ENCODE measurements at places on chromosomes 1 and 21. TPM values are rescaled to one million over a fixed set of nuclear protein-coding genes. Genes with fewer than 3 reads are reported as not detected.

FAM110D gene
- total RNA-seq: 2.7 TPM

RAB42 gene
- total RNA-seq: 1.4 TPM

IQGAP3 gene
- total RNA-seq: 0.68 TPM

CLCA1 gene
- not detected for total RNA-seq

OR2L8 gene
- not detected for total RNA-seq

PMVK gene
- 64.3 TPM for total RNA-seq

NBPF20 gene
- total RNA-seq: 1.1 TPM

NCAM2 gene
- total RNA-seq: 8.2 TPM

CADM3 gene
- 10.6 TPM for total RNA-seq

SELE gene
- total RNA-seq: 0.37 TPM

GRCh38 chr1:34479731-34480130 is 275.1 kb upstream of the GJB5 start:
- no peak for DNase-seq

DNA sequence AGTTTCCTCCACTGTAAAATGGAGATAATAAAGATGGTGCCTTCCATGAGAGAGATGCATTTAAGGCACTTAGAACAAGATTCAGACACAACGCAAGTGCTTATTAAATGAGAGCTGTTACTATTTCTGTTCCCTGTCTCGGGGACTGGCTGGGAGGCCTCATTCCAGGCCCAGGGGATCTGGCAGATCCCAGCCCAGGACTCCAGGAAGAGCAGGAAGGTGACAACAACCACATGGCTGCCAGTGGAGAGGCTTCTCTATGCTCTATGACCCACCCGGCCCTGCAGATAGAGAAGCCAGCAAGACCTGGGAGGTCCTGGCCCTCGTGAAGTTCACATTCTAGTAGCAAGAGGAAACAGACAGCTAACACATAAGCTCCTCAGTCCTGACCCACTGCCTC is 175.5 kb downstream of the ACTL8 start:
- peak; percentile 61 for DNase-seq

DNA sequence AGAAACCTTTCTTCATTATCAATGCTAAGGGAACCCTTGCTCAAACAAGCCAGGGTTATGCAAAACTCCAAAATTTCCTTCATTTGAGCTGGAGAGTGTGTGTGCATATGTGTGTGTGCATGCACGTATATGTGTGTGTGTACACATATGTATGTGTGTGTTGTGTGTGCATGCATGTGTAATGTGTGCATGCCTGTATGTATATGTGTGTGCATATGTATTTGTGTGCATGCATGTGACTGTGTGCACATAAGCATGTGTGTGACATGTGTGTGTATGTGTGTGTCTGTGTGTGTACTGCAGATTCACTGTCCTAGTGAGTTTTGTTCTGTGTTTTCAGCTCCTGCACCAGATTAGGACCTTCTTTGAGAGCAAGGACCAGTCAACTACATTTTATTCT is 28.2 kb downstream of the PAX7 start:
- no peak for DNase-seq

GRCh38 chr1:41766546-41766945 is 152.2 kb downstream of the HIVEP3 start:
- no peak for DNase-seq

DNA sequence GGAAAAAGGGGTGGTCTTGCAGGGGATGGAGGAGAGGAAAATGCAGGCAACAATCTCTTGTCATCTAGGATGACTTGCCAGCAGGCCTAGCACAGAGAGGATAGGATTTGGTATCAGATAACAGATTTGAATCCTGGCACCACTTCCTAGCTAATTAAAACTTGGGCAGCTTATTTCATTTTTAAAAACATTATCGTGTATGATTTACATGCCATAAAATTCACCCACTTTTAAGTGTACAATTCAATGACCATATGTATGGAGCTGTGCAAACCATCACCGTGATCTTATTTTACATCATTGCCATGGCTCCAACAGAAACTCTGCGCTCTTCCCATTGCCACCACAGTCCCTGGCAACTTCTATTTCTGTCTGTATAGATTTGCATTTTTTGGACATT is 6.9 kb downstream of the PYCR2 start:
- DNase-seq: no peak

DNA sequence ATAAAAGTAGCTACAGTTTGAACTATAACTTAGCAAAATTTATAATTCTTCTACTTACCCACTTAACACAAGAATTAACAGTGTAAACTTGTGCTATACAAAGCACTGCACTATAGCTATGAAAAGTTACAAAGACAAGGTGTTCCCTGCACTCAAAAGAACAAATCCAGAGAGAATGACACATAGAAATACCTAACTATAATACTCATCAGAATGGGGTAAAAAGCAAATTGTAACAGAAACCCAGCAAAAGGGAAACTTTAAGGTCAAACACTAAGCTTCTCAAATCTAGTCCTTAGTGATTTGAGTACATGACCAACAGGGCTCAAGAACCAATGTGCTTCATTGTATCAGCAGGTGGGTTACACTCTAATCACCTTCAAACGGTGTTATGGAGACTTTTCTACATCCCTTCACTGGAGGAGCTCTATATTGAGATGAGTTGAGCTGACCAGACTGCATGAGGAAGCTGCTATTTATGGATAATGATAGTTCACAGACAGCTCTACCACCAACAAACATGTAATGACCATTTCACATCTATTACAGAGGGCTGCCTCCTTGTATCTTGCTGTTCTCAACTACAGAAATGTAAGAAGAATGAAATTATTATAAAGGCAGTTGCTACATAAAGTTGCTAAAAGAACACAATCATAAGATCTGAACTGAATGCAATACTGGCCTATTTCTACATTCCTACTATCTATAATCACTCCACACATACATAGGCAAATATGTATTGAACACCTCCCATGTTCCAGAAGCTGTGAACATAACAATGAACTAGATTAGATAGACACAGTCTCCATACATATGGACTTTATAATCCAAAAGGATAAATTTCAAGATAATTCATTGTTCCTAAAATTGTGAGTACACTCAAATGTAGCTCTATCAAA is 47.6 kb downstream of the PIK3R3 start:
- DNase-seq: no peak

DNA sequence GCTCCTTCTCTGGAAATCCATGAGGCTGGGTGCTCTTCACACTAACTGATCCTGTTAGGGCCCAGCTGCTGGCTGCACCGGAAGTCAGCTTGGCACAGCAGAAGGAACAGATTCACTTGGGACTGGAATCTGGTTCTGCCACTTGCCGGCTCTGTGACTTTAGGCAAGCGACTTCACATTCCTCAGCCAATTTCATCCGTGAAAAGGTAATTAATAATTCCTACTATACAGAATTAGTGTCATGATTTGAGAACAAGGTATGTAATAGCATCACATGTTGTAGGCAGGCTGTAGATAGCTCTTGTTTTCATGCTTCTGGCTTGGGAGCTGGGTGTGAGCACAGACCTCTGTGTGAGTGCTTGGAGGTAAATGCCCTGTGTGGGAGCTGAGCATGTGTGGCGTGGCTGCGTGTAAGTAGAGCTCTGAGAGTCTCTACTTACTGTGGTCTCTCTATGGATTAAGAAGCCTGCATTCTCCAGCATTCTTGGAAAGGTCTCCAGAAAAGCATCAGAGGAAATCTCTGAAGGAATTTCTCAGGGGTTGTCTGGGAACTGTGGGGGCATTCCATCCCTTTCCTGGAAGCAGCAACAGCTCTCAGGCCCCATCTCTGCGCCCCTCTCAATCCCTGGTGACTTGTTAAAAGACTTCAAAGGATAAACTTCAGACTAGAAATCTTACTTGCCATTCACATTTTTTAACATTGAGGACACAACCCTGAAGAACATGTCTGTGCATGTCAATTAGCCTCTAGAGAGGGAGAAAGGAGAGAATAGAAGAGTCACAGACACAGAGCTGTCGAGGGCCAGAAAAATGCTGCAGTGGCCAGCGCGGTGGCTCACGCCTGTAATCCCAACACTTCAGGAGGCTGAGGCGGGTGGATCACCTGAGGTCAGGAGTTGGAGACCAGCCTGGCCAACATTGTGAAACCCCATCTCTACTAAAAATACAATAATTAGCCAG is 47.7 kb upstream of the PPM1J start:
- DNase-seq: no peak

GRCh38 chr1:209391792-209392191 is 191.7 kb upstream of the CAMK1G start:
- DNase-seq: no peak

DNA sequence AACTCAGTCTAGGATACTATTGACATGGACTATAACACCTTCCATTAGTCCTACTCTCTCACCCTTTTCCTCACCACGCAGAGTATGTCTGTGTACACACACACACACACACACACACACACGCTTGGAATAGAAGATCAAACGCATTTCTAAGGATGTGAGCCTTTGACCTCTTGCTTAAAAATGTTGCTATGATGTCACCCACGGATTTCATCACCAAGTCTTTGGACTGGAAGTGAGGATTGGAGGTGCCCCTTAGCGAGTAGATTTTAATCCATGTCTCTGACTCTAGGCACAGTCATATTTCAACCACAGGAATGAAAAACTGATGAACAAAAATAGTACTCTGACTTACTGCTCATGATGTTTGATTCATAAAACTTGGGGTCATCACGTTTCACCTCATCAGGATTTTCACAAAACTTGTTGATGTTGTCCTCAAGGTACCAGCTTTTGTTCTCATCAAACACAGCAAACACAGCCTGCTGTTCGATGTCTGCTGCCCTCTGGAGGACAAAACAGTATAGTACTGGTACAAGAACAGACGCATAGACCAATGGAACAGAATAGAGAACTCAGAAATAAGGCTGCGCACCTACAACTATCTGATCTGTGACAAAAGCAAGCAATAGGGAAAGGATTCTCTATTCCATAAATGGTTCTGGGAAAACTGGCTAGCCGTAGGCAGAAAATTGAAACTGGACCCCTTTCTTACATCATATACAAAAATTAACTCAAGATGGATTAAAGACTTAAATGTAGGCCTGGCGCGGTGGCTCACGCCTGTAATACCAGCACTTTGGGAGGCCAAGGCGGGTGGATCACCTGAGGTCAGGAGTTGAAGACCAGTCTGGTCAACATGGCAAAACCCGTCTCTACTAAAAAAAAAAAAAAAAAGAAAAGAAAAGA is 39.9 kb downstream of the F5 start:
- peak; percentile 53 for DNase-seq

DNA sequence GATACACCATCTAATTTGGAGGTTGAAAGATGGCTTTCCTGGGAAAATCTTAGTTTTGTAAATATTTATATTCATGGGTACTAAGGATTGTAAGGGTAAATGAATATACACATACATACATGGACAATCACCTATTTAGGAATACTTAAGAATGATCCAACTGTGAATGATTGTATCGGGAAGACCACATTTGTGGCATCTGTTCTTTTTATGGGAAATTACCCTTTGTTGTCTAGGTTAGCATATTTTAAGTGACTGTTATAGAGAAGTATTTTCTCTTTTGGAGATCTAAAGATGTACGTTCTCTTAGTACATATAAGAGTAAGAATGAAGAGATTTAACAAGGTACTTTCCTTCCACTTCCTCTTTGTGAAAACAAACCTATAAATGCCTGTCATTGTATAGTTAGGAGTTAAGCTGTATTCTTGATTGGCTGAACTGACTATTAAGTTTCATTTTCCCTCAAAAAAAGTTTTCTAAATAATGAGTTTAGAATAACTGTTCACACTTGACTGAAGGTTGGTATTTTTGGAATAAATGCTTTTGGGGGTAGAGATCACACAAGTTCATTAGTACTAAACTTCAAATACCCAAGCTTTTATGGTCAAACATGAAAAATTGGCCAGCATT is 26.7 kb downstream of the SNX7 start:
- DNase-seq: no peak

- no peak for DNase-seq
Observed at GRCh38 chr1:153420306-153420705, 4.0 kb downstream of the S100A7A start.

- no peak for DNase-seq
Observed at GRCh38 chr1:108758796-108759195, 12.3 kb downstream of the STXBP3 start.

GRCh38 chr1:220056374-220056773 is 10.1 kb upstream of the EPRS1 start:
- DNase-seq: no peak

Measured in right cardiac atrium (tissue), 5 donors.